ENCODE measurements at places on chromosomes 12 and 14. TPM values are rescaled to one million over a fixed set of nuclear protein-coding genes. Genes with fewer than 3 reads are reported as not detected.

The BATF gene
- total RNA-seq, result not detected

The GPRC5D gene
- total RNA-seq, result not detected

The FZD10 gene
- not detected for total RNA-seq

The TAS2R43 gene
- total RNA-seq, result not detected

The TMTC2 gene
- 32.4 TPM for total RNA-seq

The SPIC gene
- not detected for total RNA-seq

The TAS2R19 gene
- total RNA-seq, result 1.5 TPM

The TAS2R50 gene
- total RNA-seq, result 0.48 TPM

The KLRC4 gene
- total RNA-seq, result not detected

The TAMALIN gene
- 2.8 TPM for total RNA-seq

The ADCY4 gene
- not detected for total RNA-seq

The KRT85 gene
- not detected for total RNA-seq

Data from A375 (cell line).